Suppressor macrophage treated with lipopolysaccharide for 1 hour (primary cell): ENCODE measurements at places on chromosomes 16 and 17.
A peak's percentile ranks its signal among the peaks of the same experiment; 100 is the strongest.

- DNase-seq: no peak
These were observed 25.3 kb upstream of the RBBP6 start for GRCh38 chr16:24514096-24514495.

DNA sequence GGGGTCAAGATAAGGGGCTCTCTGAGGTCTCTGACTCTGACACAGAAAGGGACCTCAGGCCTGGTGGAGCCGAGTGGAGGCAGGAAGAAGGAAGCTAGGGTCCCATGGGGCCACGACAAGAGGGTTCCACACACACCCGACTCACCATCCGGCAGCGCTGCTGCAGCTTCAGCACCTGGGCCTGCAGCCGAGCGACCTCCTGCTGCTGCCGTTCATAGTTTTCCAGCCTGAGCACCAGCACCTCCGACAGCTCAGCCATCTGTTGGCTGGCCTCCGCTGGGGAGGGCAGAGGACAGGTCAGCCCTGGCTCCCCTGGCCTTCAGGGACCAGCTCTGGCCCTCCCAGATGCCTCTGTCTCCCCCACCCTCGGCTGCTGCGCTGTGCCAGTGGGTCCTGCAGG is 6.4 kb downstream of the HAP1 start:
- no peak for DNase-seq

DNA sequence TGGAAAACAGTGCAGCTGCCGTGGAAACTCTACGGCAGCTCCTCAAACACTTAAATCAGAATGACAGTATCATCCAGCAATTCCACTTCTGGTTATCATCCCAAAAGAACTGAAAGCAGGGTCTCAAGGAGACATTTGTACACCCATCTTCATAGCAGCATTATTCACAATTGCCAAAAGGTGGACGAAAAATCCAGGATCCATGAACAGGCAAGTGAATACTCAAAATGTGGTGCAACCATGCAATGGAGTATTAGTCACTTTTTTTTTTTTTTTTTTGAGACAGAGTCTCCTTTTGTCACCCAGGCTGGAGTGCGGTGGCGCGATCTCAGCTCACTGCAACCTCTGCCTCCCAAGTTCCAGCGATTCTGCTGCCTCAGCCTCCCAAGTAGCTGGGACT is 10.6 kb upstream of the AATK start:
- peak; percentile 51 for DNase-seq

- no peak for DNase-seq
These were observed 164.0 kb downstream of the MAP2K6 start for GRCh38 chr17:69578385-69578936.

DNA sequence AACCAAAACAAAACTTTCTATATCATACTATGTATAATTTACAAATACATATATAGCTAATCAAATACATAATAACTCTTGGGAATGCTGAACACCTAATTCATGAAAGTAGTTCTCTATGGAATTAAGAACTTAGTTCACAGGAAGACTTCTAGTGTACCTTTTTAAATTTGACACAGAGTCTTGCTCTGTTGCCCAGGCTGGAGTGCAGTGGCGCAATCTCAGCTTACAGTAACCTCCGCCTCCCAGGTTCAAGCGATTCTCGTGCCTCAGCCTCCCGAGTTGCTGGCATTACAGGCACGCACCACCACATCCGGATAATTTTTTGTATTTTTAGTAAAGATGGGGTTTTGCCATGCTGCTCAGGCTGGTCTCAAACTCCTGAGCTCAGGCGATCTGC is 24.7 kb downstream of the RFWD3 start:
- no peak for DNase-seq

DNA sequence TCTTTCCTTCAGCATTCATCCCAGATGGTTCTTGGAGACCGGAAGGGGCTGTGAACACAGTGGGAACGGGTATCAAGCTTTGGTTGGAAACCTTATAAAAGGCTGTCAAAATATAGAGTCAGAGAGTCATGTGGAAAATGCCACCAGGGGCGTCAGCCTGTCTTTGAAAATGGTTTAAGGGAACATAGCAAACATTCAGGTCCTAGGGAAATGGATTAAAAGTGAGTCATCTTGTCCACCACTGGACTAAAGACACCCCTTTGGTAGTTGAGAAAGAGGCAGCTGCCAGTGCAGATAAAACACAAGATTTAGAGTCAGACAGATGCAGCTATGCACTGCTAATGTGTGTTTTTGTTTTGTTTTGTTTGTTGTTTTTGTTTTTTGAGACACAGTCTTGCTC is 47.8 kb upstream of the BCO1 start:
- no peak for DNase-seq
